ENCODE measurements at places on chromosomes 5 and 9.

DNA sequence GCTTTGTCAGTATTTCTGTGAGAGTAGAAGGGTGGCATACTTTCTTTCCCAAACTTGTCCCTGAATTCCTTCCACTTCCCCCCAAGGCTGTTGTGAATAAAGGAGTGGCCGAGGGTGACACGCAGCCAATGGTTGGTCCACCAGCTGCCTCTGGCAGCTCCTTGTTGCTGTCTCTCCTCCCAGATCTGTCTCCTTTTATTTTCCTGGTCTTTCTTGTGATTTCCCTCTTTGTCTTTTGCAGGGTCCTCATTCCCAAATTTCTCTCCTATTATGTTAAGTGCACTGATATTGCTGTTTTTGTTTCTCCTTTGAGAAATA is 137.5 kb upstream of the HMHB1 start:
- DNase-seq: no peak

- no peak for DNase-seq
Measured at GRCh38 chr5:109560554-109560953, 129.2 kb upstream of the MAN2A1 start.

DNA sequence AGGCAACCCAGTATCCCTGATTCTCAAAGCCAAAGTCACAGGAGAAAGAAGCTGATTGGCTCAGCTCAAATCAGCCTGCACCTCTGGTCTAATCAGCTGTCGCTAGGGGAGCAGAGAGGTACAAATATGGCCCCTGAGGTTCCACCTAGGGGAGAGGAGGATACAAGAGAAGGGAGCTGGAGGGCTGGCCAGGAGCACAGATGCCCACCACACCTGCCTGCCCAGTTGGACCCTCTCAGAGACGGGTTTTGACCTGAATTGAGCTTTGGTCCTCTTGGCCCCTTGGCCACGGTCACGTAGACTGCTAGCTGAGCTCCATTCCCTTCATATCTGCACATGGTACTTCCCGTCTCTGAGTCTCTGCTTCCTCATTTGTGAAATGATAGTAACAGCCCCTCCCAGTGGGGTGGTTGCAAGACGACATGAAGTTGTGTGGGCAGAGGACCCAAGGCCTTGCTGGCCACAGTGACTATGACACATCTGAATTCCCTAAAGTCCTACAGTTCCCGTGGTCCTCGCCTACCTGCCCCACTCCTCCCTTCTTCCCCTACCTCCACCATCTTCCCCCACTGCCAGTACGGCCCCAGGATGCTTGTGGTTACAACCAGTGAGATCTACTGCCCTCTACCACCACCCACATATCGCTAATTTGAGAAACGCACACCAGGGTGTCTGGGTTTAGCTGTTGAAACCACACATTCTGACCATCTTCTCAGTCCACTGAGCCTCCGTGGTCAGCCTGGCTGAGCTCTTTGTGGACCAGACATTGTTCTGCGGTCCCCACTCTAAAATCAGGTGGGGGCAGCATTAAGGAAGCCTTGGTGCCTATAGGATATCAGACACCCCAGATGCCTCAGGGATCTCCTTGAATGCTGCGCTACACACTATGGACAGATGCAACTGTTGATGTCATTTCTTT is 60.3 kb upstream of the NEK6 start:
- DNase-seq: no peak

DNA sequence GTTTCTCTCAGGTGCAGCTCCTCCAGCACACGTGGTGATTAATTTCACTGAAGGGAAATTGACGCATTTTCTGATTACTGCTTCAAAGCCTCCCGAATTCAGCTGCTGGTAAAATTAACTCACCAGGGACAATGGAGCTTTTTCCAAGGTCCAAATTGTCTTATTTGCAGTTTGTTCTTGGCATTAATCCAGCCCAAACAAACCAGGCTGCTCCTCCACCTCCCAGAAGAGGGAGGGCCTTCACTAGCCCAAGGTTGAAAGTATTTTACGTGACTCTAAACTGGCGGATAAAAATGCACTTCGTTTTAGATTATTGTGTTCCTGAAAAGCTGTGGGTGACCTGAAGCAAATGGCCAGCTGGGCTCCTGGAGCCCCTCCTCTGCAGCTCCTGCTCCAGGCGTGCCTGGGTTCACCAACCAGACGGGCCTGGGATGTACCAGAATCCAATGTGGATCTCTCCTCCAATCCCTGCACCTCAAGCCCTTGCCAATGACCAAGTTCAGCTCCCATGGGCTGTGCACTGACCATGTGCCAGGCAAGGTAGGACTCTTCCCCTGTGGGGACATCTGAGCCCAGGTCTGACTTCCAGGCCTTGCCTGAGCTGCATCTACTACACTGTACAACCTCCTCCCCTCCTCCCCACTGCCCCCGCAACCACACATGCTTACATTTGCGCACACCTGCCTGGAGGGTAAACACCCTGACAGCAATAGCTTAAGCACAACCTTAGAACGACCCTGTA is 193.4 kb downstream of the CDK5RAP2 start:
- peak; percentile 95 for DNase-seq

GRCh38 chr9:121782514-121783110 is 131.2 kb downstream of the DAB2IP start:
- DNase-seq: no peak

DNA sequence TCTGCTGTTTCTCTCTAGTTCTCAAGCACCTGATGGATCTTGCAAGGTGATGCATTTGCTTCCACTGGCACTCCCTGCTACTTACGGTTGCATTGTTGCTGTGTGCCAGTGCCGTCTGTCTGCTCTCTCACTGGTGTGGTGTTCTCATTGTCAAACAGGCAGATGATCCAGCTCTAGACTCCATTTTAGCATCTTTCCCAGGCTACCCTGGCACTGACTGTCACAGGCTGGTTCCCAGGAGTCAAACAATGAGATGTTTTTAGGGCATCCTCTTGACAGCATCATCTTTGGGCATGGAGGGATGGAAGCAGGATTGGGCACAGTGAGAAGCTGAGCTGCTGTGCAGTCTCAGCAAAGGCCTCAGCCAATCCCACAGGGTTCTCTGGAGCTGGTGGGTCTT is 12.9 kb downstream of the MTRR start:
- DNase-seq: no peak

- DNase-seq: no peak
Measured at GRCh38 chr5:103435136-103435889, 127.3 kb downstream of the NUDT12 start.

GRCh38 chr9:89774858-89775370 is 170.1 kb downstream of the GADD45G start:
- DNase-seq: no peak

DNA sequence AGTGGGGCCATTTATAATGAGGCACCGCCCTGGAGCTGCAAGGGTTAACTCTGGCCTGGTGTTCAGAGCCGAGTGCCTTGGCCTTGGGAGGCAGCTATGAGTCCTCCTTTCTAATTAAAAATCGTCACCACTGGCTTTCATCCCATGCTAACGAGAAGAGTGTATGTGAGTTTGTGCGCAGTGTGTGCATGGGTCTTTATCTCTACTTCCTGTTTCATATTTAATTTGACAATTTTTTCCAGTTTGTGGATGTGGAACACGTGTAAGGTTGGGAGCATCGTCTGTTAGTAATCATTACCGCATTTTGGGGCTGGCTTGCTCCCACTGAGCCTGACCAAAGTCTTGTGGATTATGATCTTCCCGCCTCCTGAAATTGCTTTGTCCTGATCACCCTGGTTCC is 76.4 kb downstream of the NDFIP1 start:
- DNase-seq: no peak

GRCh38 chr9:17191082-17191481 is 56.2 kb downstream of the CNTLN start:
- DNase-seq: no peak

- no peak for DNase-seq
Measured at GRCh38 chr5:27450607-27451006, 412.2 kb upstream of the CDH9 start.

DNA sequence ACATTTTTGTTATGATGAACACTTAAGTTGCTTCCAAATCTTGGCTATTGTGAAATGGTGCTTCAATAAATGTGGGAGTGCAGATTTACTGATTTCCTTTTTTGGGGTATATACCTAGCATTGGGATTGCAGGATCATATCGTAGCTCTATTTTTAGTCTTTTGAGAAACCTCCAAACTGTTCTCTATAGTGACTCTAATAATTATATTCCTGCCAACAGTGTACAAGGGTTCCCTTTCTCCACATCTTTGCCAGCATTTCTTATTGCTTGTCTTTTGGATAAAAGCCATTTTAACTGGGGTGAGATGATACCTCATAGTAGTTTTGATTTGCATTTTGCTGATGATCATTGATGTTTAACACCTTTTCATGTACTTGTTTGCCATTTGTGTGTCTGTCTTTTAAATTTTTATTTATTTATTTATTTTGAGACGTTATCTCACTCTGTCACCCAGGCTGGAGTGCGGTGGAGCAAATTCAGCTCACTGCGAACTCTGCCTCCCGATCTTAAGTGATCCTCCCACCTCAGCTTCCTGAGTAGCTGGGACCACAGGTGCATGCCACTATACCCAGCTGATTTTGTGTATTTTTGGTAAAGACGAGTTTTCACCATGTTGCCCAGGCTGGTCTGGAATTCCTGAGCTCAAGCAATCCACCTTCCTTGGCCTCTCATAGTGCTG is 59.0 kb downstream of the UNC13B start:
- no peak for DNase-seq

GRCh38 chr5:33400675-33401074 is 40.1 kb upstream of the TARS1 start:
- no peak for DNase-seq

- no peak for DNase-seq
Measured at GRCh38 chr9:110942522-110942921, 95.7 kb downstream of the LPAR1 start.

- no peak for DNase-seq
Measured at GRCh38 chr9:101566904-101567724, 27.7 kb downstream of the PPP3R2 start.

DNA sequence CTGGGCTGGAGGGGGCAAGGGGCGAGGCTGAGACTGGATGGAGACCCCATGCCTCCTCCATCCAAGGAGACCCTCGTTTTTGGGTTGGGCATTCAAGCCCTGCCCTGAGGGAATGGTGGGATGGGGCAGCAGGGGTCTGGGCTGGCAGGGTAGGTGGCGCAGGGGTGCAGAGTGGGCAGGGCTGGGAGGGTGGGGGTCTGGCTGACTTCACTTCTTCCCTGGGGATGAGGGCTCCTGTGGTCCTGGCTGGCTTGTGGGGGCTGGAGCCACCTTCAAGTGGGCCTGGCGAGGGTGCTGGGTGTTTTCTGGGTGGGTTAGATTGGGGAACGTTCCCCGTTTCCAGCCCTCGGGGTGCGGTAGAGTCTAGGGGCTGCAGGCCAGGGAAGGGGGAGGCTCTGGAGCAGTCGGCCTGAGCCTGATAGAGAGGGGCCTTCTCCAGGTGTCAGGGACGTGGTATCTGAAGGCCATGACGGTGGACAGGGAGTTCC is 412 bp downstream of the LCN1 start:
- no peak for DNase-seq

GRCh38 chr9:2489838-2490314 is 131.7 kb upstream of the VLDLR start:
- DNase-seq: no peak

DNA sequence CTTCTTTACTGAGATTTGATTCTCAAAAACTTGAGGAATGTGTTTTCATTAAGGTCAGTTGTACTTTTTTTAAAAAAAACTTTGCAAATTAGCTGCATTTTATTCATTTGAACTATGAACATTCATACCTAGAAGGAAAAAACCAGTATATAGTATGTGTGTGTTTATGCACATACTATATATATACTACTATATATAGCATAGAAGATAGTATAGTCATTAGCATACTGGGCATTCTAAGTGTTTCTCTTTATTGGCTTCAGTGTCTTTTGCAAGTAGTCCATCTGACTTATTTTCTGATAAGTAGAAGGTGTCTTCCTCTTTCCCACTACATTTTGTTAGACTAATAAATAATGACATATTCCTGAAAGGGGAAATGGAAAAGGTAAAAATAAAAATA is 33.0 kb downstream of the ELOVL7 start:
- no peak for DNase-seq

All from NCI-H1105 treated with DMSO at 0.1 percent for 48 hours (cell line).